Stimulated activated CD8-positive, alpha-beta memory T cell treated with anti-CD3 and anti-CD28 coated beads, Interleukin-15, amount 100 ng/mL, for 48 hours (primary cell): ENCODE measurements at places on chromosomes 5 and 9.

- DNase-seq = no peak
Measured at GRCh38 chr9:84947412-84947972, 278.0 kb downstream of the NTRK2 start.

DNA sequence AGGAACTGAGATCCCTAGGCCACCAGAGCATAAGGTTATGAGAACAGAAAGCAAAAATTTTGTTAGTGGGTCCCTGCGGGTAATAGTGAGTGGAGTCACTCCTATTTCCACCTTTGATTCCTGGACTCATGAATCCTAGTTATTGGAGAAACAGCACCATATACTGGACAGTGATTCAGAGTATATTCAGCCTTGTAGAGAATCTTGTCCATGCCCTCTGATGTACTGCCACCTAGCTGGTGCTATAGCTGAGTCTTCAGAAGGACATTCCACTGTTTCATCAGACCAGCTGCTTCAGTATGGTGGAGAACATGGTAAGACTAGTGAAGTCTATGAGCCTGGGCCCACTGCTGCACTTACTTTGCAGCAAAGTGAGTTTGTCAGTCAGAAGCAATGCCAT is 25.0 kb upstream of the ITGA2 start:
- DNase-seq = no peak

GRCh38 chr9:138022121-138022741 is 144.6 kb downstream of the CACNA1B start:
- DNase-seq = no peak

- no peak for DNase-seq
Measured at GRCh38 chr5:79612667-79613198, 492 bp downstream of the TENT2 start.
